ENCODE measurements at places on chromosomes 13 and 19. TPM values are rescaled to one million over a fixed set of nuclear protein-coding genes. Genes with fewer than 3 reads are reported as not detected.

Gene UBE2L5
- 0.26 TPM for polyA plus RNA-seq

Gene KLK1
- 0.39 TPM for polyA plus RNA-seq

Gene PBX4
- polyA plus RNA-seq, result 2.1 TPM

Gene AKT2
- 95.5 TPM for polyA plus RNA-seq

Gene TMEM150B
- not detected for polyA plus RNA-seq

Gene DENND1C
- polyA plus RNA-seq, result not detected

Data from keratinocyte (primary cell).